ENCODE measurements at places on chromosomes 16 and 17.

DNA sequence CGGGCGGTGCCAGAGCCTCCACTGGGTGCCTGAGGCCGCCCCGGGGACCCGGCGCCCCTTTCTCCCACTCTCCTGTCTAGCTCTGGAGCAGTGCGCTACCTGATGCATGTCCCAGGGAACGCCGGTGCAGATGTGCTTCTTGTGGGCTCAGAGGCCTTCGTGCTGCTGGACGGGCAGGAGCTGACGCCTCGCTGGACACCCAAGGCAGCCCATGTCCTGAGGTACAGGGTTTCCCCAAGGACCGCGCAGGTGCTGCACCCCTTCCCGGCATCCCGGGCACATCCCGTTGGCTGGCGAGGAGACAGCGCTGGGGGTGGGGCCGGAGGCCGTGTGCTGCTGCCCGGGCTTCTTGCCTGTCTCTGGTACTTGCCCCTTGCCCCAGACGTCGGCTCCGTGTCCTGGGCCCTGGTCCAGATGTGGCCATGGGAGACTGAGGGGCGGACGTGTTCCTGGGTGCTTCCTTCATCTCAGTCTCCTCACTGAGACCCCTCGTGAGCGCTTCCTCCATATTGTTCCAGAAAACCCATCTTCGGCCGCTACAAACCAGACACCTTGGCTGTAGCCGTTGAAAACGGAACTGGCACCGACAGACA, 12.5 kb downstream of the RGS11 start:
- no peak for DNase-seq

DNA sequence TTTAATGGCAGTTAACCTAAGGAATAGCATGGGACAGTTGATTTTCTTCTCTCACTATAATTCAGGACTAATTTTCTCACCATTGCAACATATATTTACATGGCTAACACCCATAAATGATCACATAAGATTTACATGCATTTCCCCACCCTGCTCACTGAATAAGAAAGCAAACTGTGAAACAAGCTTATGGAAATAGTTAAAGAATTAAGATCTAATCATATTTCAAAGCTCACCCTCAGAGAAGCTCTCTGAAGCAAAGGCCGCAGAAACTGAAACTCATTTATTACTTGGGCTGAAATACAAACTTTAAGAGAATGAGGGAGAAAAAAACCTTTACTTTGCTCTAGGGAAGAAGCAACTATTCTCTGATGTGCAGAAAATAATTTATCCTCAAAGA, 218.7 kb upstream of the AXIN2 start:
- no peak for DNase-seq

- no peak for DNase-seq
Measured at GRCh38 chr17:8927395-8927794, 38.1 kb downstream of the PIK3R5 start.

DNA sequence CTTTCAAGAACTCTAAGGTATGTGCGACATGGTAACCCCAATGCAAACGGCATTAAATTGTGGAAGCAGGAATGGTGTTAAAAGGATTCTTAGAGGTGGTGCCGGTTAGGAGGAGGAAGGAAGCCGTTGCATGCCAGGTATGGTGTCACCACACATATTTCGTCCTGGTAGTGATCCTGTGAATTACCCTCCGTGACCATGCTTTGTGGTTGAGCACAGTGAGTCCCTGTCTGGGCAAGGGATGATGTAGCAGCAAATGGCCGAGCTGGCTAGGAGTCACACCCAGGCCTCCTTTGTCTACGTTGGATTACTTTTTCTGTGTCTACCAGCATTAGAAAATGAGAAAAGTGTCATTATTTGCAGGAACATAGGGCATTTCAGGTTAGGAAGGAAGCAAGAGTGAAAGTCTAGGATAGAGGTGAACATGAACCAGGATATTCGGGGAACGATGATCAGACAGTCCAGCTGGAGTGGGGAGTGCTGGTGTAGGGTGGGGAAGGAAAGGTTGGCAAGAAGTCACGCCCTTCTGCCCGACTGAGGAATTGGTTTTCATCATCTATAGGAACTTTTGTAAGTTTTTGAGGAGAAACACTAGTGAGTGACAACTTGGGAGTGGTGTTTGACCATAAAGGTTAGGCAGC, 123.5 kb downstream of the PRKCA start:
- DNase-seq, result no peak

DNA sequence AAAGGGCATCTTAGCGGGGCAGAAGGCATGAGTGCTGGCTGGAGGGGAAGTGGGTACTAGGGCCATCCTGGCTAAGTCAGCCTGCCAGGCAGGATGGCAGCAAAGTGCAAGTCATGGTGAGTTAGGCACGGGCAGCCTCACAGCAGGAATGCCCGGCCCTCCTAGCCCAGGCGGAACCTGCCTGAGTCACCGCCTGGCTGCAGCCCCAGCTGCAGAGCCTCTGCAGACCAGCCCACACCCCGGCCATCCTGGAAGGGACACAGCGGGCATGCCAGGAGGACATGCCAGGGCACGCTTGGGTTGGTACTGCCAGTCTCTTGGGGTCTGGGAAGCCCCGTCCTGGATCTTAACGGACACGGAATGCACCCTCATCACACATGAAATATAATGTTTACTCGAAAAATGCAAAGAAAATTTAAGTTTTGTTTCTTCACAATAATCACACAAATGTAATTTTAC, 5.0 kb upstream of the ALDH3A1 start:
- DNase-seq, result no peak

DNA sequence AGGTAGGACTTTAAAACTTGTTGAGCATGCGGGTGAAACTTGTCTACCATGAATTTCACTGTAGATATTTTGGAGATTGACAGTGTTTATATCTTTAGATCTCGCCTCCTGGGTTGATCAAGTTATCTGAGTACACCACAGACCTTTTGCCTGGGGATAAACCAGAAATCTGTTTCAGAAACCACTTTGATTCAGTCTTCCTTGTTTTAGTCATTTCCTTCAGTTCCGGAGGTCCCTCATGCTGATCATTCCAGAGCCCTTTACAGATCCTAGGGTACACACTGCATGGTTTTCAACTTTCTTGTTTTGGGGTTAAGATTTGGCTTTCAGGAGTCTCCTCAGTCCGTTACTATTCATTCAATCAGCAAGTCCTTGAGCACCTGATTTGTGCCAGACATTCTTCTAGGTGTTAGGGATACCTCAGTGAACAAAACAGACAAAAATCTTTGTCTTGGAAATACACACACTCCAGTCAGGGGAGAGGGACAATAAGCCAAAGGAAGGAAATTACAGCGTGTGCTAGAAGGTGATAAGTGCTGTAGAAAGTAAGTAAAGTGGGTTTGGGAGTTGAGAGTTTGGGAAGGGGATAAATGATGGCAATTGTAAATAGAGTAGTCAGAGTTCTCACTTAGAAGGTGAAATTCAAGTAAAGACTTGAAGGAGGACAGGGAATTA, 12.2 kb downstream of the NOD2 start:
- no peak for DNase-seq

- DNase-seq, result no peak
Measured at GRCh38 chr16:28068976-28069375, 5.5 kb upstream of the GSG1L start.

GRCh38 chr17:42120161-42120769, 902 bp downstream of the KAT2A start:
- no peak for DNase-seq

DNA sequence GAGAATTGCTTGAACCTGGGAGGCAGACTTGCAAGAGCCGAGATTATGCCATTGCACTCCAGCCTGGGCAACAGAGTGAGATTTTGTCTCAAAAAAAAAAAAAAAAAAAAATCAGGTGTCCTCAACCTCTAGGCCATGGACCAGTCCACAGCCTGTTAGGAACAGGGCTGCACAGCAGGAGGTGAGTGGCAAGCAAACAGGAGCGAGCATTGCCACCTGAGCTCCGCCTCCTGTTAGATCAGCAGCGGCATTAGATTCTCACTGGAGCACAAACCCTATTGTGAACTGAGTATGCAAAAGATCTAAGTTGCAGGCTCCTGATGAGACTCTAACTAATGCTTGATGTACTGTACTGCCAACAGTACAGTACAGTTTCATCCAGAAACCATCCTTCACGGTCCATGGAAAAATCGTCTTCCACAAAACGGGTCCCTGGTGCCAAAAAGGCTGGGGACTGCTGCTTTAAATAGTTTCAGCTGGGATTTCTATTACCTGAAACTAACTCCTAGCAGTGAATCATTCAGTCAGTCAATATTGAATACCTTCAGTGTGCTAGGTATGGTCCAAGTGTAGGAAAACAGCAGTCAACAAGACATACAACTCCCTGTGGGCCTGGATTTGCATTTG, 56.3 kb upstream of the DHX40 start:
- no peak for DNase-seq

- no peak for DNase-seq
Measured at GRCh38 chr17:41781404-41782110, 5.0 kb downstream of the JUP start.

DNA sequence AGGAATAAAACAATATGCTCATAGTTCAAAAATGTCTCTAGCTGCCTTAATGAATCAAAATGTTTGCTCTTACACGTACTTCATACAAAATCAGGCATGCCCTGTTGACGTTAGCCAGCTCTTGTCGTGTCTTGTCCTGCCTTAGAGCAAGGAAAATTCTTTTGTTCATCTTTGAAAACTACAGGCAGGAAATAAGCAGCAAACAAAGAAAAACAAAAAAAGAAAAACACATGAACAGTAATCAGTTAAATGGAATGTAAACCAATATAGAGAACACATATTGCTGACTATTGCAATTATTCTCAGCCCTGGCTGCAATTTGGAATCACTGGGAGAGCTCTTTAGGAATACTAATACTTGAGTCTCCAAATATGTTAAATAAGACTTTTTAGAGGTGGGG, 1.7 kb downstream of the CAPNS2 start:
- DNase-seq, result no peak

- no peak for DNase-seq
Measured at GRCh38 chr16:12160249-12160648, 183.7 kb downstream of the SNX29 start.

DNA sequence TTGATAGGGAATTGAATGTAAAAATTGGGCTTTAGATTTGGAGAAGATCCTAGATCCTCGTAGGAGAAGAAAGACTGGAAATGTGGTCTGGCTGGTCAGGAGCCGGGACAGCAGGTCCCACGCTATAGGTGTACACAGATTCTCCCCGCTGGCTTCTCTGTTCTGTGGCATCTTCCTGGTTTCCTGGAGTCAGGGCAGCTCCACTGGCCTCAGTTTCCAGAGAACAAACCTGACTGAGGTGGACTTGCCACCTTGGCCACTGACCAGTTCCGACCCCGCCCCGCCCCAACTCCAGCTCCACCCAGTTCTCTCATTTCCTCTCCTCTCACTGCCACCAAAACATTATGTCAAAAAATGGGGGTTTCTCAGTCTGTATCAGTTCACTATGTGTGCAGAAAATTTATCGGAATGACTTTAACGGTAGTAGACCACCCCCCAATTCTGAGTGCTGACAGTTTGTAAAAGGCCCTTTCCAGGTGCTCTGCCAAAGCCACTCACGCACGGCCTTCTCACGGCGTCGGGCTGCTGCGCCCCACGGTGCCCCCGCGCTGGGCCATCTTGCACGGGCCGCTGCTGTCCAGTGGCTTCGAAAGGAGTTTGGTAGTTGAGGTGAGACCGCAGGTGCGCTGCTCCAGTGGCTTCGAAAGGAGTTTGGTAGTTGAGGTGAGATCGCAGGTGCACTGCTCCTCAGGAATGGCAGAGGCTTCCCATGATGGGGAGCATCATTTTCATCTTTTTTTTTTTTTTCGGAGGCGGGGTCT, 161.4 kb upstream of the CHMP6 start:
- DNase-seq, result no peak

GRCh38 chr16:54947616-54948015, 17.0 kb downstream of the IRX5 start:
- DNase-seq, result no peak

DNA sequence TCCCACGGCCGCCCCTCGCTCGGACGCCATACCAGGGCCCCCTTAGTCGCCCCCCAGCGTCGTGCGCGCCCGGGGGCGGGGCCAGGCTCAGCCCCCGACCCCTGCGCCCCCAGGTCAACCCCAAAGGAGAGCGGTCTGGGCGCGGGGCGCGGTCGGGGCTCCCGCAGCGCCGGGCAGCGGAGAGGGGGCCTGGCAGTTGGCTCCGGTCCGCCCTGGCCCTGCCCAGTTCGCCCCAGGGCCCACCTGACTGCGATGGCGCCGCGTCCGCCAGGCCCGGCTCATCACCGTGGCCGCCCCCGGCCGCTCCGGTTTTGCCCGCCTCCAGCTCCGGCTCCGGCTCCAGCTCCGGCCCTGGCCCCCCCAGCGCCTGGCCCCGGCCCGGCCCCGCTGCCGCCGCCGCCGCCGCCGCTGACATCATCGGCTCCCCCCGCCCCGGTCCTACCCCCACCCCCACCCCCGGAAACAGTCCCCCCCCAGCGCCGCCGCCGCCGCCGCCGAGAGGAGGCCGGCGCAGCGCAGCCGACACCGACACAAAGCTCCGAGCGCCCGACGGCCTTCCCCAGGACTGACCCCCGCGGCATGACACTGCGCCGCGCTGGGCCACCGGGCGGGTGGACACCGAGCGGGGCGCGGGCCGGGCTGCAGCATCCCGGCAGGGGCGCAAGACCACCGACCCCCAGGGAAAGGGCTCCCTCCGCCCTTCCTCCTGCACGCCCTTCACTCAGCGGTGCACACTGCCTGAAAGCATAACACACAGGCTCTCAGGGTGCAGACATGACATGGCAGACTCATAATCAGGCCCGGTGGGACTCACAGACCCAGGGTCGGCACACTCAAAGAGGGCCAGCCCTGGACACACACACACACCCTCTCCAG, at the start of gene ZBTB4:
Gene ZBTB4 (minus strand): TSS at position 419 of the 876 bp plus-strand sequence. CDS start 12,830 bp downstream, outside the sequence.
- no peak for DNase-seq

- no peak for DNase-seq
Measured at GRCh38 chr16:89656435-89657121, 930 bp downstream of the CHMP1A start.

DNA sequence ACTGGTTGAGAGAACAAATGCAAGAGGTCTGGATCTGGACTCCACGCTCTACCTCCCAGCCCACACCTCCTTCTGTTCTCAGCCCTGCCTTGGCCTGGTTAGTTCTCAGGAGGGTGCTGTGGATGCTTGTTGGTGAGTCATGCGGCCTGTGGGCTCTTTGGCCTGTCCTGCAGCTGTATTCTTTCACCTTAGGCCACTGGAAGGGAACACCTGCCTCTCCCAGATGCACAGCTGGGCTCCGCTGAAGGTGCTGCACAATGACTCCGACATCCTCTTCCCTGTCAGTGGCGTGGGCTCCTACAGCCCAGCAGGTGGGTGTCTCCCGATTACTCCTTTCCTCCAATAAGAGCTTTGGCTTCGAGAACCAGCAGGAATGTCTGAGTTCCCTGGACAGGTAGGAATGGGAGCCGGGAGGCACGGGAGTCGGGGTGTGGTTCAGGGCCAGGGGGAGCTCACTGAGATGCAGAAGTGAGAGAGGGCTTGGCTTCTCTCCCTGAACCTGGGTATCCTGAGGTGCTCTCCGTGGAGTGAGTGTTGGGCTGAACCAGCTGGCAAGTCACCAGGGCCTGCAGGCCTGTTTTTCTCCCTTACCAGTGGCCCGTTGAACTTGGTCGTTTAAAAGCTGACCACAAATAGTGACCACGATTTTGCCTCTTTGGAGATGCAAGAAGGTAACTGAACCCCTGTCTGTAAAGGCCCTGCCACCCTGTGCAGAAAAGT, 85.0 kb downstream of the SNX29 start:
- DNase-seq, result no peak
